Liver (tissue), 10 donors: ENCODE measurements at places on chromosomes 3 and 15. TPM values are rescaled to one million over a fixed set of nuclear protein-coding genes. Genes with fewer than 3 reads are reported as not detected.

The DPPA2 gene
- not detected for total RNA-seq

The EIF4E3 gene
- total RNA-seq = 1.5 TPM

The FGD5 gene
- 6.3 TPM for total RNA-seq

The HTR3E gene
- total RNA-seq = not detected

The CCDC80 gene
- 1.0 TPM for total RNA-seq

The PLAAT1 gene
- total RNA-seq = 0.37 TPM

The UMPS gene
- 39.4 TPM for total RNA-seq

The PLA2G4B gene
- total RNA-seq = 3.2 TPM

The PAK6 gene
- total RNA-seq = 0.08 TPM

The PARP15 gene
- total RNA-seq = 3.3 TPM

The GPR87 gene
- not detected for total RNA-seq

The RETNLB gene
- total RNA-seq = not detected

The GP5 gene
- total RNA-seq = 3.3 TPM

The PATL2 gene
- 0.65 TPM for total RNA-seq

The SPINK8 gene
- not detected for total RNA-seq

The PRR23A gene
- total RNA-seq = not detected

The FOXL2NB gene
- total RNA-seq = not detected

The TUBGCP5 gene
- 7.3 TPM for total RNA-seq

The C2CD4A gene
- total RNA-seq = under 0.01 TPM

The GPR15 gene
- total RNA-seq = not detected
